ENCODE measurements at places on chromosomes 6 and 20.

DNA sequence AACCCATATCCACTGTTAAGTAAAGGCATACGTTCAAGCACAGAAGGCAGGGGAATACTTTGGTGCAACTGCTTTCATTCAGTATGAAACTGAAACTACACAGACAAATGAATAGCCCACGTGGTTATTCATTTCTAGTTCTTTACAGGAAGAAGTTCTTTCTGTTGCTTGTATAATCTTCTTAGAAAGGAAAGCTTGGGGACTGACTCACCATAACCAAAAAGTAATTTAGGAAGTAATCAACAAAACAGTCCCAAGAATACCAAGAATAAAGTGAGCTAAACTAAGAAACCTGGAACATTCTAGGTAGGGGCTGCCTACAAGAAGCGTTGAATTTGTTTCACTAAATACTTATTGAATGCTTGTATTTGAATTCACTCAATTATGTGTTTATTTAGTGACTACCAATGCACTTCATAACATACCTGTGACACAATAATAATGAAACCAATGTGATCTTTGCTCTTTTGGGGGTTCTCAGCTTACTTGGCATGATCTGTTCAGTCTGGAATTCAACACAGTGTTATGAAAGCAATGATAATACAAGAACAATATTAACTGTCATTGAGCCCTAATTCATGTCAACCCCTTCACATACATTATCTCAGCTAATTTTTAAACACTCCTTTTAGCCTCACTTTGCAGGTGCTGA is 25.1 kb upstream of the KIAA0408 start:
- DNase-seq: peak; percentile 9

DNA sequence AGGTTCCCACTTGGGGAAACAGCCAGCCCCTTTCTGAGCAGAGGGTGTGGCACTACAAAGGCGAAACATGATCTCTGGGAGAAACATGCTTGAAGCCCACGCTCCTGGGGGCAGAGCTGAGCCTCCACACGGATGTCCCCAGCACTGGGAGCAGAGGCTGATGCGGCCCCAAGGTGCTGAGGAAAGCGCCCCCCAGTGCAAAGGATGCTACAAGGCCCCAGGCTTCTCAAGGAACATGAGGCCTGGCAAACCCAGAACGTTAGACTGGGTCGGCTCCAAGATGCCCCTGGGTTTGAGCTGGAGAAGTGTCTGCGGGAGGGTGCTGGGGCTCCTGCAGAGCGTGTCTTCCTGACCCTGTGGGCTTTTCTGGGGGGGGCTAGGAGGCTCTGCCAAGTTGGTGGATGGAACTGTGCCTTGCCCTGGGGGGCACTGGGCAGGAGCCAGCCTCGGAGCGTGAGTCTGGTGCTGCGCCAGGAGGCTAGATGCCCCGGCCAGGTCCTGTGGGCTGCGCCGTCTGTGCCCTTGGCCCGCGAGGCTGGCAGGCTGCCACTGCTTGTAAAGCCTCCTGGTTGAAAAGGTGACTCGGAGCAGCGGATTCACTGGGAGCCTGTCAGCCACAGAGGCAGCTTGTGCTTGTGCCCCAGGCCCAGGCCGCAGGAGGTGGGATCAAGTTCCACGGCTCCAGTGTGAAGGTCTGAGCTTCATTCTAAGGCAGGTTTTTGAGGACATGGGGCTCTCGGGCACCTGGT is 8.1 kb downstream of the SYNJ2 start:
- DNase-seq: no peak

- no peak for DNase-seq
Observed at GRCh38 chr20:56069016-56069415, 63.7 kb upstream of the CBLN4 start.

DNA sequence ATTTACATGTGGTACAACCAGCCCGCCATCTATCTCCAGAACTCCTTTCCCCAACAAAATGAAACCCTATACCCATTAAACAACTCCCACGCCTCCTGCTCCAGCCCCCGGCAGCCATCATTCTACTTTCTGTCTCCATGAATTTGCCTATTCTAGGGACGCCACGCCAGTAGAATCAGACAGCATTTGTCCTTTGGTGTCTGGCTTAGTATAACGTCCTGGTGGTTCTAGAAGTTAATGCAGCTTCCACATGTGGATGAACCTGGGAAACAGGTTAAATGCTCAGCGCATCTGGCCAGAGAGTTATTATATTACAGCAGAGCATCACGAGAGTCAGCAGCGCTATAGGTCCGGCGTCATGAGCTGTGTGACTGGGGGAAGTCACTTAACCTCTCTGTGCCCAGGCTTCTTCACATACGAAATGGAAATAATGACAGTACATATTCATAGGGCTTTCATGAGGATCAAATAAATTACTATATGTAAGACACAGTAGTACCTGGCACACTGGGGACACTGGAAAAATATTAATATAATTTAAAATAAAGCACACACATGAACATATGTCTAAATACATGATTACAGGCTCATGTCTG is 178.7 kb upstream of the TAB2 start:
- no peak for DNase-seq

- no peak for DNase-seq
Observed at GRCh38 chr6:69061066-69061465, 426.0 kb downstream of the ADGRB3 start.

DNA sequence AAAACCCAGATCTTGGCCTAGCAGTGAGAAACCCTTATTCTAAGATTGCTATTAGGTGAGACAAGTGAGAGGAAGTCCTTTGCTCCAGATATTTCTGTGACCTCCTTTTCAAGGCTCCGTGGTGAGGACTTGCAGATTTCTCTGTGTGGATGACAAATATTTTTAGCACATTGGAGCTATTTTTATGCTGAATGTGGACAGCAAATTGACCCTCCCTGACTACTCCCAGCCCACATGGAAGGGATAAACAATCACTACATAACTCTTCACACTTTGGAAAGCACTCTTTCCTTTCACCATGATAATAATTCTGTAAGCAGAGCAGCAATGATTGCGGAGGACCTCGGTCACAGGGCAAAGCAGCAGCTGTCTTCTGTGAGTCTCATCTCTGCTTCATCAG is 88.0 kb upstream of the ADGRF1 start:
- DNase-seq: no peak

GRCh38 chr6:151617539-151617938 is 123.7 kb downstream of the CCDC170 start:
- no peak for DNase-seq

- no peak for DNase-seq
Observed at GRCh38 chr6:153976921-153977693, 61.9 kb upstream of the OPRM1 start.

- DNase-seq: no peak
Observed at GRCh38 chr6:38056361-38056760, 236.8 kb downstream of the ZFAND3 start.

GRCh38 chr6:130525408-130525807 is 159.6 kb downstream of the TMEM200A start:
- no peak for DNase-seq

DNA sequence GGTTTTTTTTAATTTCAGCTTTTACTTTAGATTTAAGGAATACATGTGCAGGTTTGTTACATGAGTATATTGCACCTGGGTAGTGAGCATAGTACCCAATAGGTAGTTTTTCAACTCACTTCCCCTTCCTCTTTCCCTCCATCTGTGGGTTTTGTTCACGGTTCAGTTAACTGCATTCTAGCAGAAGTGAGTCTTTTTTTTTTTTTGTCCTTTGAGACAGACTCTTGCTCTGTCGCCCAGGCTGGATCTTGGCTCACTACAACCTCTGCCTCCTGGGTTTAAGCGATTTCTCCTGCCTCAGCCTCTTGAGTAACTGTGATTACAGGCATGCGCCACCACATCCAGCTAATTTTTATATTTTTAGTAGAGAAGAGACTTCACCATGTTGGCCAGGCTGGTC is 8.7 kb downstream of the UBR2 start:
- DNase-seq: no peak

DNA sequence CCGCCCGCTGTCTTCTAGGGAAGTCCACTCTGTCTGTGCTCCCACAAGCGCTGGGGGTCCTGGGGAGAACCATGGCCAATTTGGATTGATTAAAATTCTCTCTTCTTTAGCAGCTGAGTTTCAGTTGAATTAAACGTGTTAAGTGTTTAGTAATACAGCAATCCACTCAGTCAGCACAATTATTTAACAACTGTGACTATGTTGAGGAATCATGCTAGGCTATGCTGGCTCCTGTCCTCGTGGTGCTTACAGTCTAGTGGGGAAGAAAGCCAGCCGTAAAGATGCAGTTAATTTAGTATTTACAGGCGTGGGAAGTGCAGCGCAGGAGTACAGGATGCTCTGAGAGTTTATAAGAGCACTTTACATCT is 88.9 kb upstream of the FOXP4 start:
- no peak for DNase-seq

DNA sequence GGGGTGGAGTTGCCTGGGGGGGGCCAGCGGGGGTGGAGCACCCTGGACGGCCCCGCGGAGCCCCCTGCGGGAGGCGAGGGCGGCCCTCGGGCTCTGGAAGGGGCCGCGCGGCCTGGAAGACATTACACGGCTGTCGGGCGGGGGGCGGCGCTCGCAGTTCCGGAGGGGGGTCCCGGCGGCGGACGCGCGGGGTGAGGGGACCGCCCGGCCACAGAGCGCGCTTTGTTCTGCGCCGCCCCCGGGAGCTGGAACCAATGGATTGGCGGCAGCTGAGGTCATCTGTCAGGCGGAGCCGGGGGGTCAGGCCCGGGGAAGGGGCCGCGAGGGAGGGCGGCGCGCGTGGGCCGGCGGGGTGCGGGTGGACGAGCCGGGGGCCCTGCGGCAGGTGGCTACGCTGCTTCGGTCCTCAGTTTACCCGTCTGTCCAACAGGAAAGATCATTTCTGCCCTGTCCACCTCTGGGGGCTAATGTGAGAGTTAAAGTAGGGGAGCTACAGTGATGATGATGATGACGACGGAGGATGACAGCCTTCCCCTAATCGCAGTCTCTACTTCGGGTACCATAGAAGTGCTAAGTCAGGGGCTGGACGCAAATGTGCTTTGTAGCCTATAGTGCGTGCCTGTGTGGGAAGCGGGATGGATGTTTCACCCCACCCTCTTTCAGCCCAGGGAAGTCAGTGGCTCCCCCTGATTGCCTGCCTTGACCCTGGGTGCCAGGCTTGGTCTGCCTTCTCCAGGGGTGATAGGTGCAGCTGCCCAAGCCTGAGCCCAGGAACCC is 10.4 kb downstream of the SRXN1 start:
- no peak for DNase-seq

DNA sequence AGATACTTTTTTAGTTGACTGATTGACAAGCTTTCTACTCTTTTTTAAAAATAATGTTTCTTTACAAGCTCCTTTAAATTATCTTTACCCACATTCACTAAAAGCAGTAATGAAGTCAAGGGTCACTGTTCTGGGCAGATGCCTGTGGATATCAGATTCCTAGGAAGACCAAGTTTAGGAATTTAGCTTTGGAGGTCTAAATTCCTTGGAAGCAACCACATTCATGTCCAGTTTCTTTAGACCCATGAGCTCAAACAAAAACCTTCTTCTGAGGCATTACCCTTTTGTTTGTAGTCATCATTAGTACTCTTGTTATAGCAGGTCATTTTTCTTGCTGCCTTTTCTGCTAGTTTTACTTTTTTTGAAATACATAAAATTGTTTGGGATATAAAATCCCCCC is 462.9 kb upstream of the JAG1 start:
- no peak for DNase-seq

DNA sequence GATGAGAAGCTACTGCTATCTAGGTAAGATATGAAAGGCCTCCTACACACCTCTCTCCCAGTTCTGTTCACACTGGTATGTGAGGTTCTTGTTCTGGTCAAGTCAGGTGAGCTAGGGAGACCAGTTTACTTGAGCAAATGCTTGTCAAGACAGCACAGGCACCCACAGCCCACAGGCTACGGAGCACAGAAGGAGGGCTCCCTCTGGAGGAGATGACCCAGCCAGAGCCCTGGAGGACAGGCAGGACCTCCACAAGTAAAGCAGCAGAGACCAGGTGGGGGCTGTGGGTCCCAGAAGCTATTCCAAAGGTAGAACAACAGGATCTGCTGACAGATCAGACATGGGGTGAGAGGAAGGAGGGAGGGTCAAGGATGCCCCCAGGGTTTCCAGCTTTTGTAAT is 13.2 kb downstream of the MMP24OS start:
- no peak for DNase-seq

DNA sequence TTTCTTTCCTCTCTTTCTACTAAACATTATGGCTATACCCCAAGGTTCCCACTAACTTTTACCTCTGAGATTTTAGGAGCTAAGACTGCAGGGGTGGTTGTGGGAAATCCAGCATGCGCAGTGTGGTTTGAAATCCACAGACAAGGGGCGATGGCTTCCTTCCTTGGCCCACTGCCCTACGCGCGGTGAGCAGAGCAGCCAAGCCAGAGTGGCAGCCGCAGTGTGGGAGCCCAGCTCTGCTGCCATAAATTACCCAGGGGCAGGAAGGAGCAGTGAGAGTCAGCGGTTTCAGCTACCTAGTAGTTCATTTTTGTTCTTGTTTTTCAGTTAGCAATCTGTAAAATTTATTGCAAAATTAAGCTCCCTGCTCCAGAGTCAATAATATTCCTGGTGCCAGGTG is 101.4 kb downstream of the BMP2 start:
- no peak for DNase-seq

GRCh38 chr6:26022132-26022472 is 59.5 kb downstream of the TRIM38 start:
- peak; percentile 19 for DNase-seq

GRCh38 chr20:4471221-4471620 is 250.5 kb upstream of the PRND start:
- no peak for DNase-seq

DNA sequence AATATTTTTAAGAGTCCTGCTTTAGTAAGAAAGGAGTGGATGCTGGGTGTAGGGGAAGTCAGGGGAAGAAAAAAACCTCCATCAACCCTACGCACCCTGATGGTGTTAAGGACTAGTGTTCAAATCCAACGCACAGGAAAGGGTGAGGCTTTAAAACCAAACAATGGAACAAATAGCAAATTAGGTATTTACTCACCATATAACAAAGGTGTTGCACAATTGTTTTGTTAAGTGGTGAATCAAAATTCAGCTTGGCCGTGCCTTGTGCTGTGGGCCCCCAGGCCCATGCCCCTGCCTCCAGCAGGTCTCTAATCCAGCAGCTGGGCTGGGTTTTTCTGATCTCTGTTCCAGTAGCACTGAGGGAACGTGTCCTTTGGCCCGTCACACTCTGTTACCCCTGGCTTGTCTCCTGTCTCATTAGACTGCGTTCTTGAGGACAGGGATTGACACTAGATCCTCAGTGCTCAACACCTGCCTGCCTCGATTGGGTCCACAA is 11.8 kb downstream of the FAM83D start:
- DNase-seq: no peak

DNA sequence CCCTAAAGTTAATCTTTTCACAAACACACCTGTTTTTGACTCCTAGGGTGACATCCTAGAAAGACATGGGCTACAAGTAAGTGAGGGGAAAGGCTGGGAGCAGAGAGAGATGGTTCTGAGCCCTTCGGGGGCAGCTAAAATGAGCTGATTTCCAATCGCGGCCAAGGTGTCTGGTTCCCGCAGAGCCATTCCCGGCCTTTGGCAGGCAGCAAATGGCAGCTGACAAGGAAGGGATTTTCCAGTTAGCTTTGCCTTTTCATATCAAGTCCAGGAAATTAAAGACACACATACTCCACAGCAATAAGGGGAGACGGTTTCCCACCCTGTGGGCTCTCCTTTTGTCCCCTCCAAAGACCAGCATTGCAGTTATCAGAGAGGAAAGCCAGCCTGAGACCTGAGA is 228.5 kb downstream of the ZMYND8 start:
- no peak for DNase-seq

GRCh38 chr6:153831350-153832078 is 207.5 kb upstream of the OPRM1 start:
- DNase-seq: no peak
